Keratinocyte (primary cell): ENCODE measurements at places on chromosomes 7 and 10. TPM values are rescaled to one million over a fixed set of nuclear protein-coding genes. Genes with fewer than 3 reads are reported as not detected.

The STEAP4 gene
- 0.52 to 5.8 TPM (median 2.0 TPM) in 3 replicates for polyA plus RNA-seq

The CALML3 gene
- 7.6 to 20.2 TPM (median 14.1 TPM) in 3 replicates for polyA plus RNA-seq

The LEP gene
- polyA plus RNA-seq, result 0.10 to 0.50 TPM in 2 of 3 replicates, not detected in the other

The ABCB4 gene
- not detected in 3 replicates for polyA plus RNA-seq

The ALKBH4 gene
- 3.1 to 5.5 TPM (median 3.7 TPM) in 3 replicates for polyA plus RNA-seq

The CCDC146 gene
- 3.0 to 5.7 TPM (median 5.2 TPM) in 3 replicates for polyA plus RNA-seq

The TCAF2 gene
- polyA plus RNA-seq, result 0.61 to 1.6 TPM (median 1.2 TPM) in 3 replicates

The TRIM4 gene
- polyA plus RNA-seq, result 17.9 to 25.5 TPM (median 19.7 TPM) in 3 replicates

DNA sequence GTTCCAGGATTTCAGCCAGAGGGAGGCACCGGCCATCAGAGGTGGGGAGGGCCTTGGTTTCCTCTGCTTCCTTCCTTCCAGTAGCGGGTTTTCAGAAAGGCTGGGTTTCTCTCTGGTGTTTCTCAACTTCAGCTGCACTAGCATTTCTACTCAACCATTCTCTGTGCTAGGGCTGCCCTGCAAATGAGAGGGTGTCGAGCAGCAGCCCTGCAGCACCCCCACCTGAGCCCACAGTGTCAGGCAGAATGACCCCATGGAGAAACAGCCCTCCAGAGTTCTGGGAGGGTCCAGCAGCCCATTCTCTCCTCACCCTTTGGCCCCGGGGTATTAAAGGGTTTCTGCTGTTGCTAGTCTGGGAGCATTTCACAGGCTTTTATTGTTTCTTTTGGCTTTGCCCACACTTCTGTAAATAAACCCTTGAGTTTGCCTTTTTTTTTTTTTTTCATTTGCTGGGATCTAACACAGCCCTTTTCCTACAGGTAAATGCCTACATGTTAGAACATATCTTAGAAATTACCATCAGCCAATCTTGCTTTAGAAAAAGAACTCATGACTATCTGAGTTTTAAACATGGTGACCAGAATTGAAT lies 151.5 kb upstream of the VIPR2 start:
- DNase-seq, result no peak

- DNase-seq, result no peak
These were observed 183.2 kb upstream of the TRIM24 start for GRCh38 chr7:138276891-138277290.

DNA sequence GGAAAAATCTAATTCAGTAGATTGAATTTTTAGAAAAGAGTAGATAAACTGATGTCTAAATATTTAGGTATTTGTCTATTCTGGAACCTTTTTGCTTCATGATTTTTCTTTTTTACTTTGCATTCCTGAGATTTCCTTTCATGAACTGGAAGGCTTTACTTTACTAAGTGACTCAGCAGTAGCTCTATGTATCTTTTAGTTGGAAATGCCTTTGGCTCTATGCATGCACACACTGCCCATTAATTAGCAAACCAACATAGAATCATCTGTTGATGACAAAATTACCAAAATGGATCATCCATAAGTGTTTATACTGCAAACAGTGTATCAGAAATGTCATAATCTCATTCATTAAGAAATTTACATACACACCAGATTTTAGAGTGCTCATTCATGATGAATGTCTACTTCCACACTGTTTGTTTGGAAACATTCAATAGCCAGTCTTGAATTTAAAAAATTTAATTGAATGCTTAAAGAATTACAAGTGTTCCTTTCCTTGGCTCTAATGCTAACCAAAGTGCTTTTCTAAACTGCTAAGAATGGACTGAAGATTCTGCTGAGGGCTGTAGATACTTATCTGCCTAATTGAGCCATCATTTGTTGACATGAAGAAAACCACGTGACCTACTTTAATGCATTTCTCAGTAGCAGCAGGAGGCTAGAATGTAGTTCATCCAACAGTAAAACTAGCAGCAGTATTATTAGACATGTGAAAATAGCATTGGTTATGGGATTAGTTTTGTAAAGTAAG lies 282.0 kb downstream of the ADK start:
- DNase-seq, result no peak

DNA sequence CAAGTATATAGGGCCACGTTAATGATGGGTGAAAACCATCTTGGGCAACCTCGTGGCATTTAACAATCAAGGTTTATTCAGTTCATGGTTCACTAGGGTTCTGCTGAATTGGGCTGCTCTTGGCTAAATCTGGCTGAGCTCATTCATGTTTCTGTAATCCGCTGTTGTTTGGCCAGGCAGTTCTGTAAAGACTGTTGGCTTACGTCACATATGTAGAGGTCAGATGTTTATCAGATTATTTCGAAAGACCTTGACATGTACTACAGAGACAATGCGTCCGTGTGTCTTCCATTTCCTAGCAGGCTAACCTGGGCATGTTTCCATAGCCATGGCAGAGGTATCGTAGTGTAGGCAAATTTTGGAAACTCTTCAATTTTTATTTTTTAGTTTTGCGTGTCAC lies 190.0 kb upstream of the ZWINT start:
- no peak for DNase-seq

DNA sequence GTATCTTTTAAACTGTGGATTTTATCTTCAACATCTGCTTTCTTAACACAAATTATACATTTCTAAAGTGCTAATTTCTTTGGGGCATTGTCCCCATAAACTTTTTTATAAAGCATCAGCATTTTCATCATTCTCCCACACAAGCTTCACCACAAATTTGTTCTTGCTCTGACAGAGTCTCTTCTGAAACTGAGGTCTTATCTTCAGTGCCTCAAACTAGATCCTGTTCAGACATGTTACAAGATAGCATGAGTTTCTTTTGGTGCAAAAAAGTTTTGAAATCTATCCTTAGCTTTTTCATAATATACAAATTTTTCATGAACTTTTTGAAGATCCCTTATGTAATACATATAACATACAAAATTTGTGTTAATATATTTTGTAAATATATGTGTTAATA lies 346.6 kb downstream of the IPMK start:
- no peak for DNase-seq

DNA sequence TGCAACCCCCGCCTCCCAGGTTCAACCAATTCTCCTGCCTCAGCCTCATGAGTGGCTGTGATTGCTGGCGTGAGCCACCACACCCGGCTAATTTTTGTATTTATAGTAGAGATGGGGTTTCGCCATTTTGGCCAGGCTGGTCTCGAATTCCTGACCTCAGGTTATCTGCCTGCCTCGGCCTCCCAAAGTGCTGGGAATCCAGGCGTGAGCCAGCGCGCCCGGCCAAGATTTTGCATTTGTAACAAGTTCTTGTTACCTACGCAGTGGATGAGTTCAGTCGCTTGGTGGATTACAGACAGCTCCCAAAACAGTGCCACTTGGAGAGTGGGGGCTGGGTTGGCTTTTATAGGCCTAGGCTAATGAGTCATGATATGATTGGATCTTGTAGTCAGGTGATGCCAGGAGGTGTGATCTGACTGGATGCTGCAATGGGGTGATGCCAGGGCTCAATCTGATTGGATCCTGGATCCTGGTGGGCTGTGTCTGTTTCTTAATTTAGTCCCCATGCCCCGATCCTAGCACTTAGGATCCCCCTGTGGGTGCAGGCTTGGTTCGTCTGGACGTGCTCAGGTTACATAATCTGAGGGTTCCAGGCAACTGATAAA lies 20.3 kb downstream of the SBDS start:
- no peak for DNase-seq

GRCh38 chr7:5699467-5700384 lies 81.7 kb downstream of the RNF216 start:
- no peak for DNase-seq

GRCh38 chr7:143885951-143886350 lies 16.0 kb downstream of the TCAF1 start:
- no peak for DNase-seq
